ENCODE measurements at places on chromosomes 6 and 20. TPM values are rescaled to one million over a fixed set of nuclear protein-coding genes. Genes with fewer than 3 reads are reported as not detected.

Gene PTPRT
- not detected for total RNA-seq

Gene CNR1
- total RNA-seq = not detected

Gene FGD2
- 2.1 TPM for total RNA-seq

Gene GINS1
- 28.8 TPM for total RNA-seq

Gene MEI4
- not detected for total RNA-seq

Gene MRAP2
- not detected for total RNA-seq

Gene DYNLT2
- total RNA-seq = 2.5 TPM

Gene PI16
- 15.1 TPM for total RNA-seq

Gene PPIL4
- 20.1 TPM for total RNA-seq

Gene XKR7
- 0.05 TPM for total RNA-seq

Gene OR2B3
- not detected for total RNA-seq

Gene OPRM1
- not detected for total RNA-seq

Gene ABHD16B
- not detected for total RNA-seq

Gene TRIM27
- total RNA-seq = 66.6 TPM

GRCh38 chr6:11460837-11461661 lies 76.5 kb upstream of the TMEM170B start:
- no peak for DNase-seq
- no peaks in the 10 kb centered on the region for H3K36me3 ChIP-seq
- H3K27ac ChIP-seq = no peak overlapping the region

GRCh38 chr6:135393289-135393688 lies 104.3 kb downstream of the AHI1 start:
- no peaks in the 10 kb centered on the region for H3K4me1 ChIP-seq
- H3K27ac ChIP-seq = no peak overlapping the region
- no peaks in the 10 kb centered on the region for H3K36me3 ChIP-seq
- DNase-seq = no peak
- no peaks in the 10 kb centered on the region for H3K27me3 ChIP-seq
- H3K4me3 ChIP-seq = no peak overlapping the region

- H3K4me3 ChIP-seq = no peak overlapping the region
- no peak overlapping the region for H3K27ac ChIP-seq
- no peaks in the 10 kb centered on the region for H3K36me3 ChIP-seq
Observed at GRCh38 chr6:48733581-48733980, 622.6 kb upstream of the PTCHD4 start.

DNA sequence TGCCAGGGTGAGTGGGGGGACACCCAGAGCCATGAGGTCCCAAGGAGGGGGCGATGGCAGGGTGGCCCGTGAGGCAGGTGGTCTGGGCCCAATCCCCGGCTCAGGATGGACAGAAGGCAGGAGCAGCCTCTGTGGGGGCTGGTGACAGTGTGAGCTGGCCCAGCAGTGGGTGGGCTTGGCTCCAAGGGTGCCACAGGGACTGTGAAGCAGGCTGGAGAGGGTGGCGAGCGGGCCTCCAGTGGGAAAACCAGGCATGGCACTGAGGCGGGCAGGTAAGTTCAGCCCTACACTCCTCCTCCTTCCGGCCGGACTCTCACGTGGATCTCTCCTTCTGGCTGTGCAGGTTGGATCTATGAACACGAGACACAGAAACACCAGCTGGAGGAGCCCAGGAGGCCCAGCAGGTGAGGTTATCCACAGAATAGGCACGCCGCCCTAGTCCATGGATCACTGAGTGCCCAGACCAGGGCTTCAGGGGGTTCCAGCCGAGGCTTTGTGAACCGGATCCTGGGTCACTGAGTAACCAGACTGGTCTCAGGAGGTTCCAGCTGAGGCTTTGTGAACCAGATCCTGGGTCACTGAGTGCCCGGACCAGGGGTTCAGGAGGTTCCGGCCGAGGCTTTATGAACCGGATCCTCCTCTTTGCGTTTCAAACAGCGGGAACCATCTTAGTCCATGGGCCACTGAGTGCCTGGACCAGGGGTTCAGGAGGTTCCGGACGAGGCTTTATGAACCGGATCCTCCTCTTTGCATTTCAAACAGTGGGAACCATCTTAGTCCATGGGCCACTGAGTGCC lies 76.4 kb upstream of the BHLHE23 start:
- DNase-seq = no peak
- peaks cover 5% of the 10 kb centered on the region for H3K27me3 ChIP-seq
- H3K36me3 ChIP-seq = no peaks in the 10 kb centered on the region
- no peak overlapping the region for H3K4me3 ChIP-seq
- no peaks in the 10 kb centered on the region for H3K4me1 ChIP-seq
- H3K27ac ChIP-seq = no peak overlapping the region

GRCh38 chr6:43980004-43980795 lies 147.1 kb downstream of the MRPL14 start:
- peaks cover 23% of the 10 kb centered on the region for H3K27me3 ChIP-seq
- H3K36me3 ChIP-seq = no peaks in the 10 kb centered on the region
- no peak for DNase-seq
- H3K4me1 ChIP-seq = no peaks in the 10 kb centered on the region
- H3K27ac ChIP-seq = no peak overlapping the region

- DNase-seq = no peak
- H3K36me3 ChIP-seq = no peaks in the 10 kb centered on the region
- no peak overlapping the region for H3K4me3 ChIP-seq
- H3K27me3 ChIP-seq = no peaks in the 10 kb centered on the region
Observed at GRCh38 chr6:33762713-33763112, 16.0 kb upstream of the IP6K3 start.

DNA sequence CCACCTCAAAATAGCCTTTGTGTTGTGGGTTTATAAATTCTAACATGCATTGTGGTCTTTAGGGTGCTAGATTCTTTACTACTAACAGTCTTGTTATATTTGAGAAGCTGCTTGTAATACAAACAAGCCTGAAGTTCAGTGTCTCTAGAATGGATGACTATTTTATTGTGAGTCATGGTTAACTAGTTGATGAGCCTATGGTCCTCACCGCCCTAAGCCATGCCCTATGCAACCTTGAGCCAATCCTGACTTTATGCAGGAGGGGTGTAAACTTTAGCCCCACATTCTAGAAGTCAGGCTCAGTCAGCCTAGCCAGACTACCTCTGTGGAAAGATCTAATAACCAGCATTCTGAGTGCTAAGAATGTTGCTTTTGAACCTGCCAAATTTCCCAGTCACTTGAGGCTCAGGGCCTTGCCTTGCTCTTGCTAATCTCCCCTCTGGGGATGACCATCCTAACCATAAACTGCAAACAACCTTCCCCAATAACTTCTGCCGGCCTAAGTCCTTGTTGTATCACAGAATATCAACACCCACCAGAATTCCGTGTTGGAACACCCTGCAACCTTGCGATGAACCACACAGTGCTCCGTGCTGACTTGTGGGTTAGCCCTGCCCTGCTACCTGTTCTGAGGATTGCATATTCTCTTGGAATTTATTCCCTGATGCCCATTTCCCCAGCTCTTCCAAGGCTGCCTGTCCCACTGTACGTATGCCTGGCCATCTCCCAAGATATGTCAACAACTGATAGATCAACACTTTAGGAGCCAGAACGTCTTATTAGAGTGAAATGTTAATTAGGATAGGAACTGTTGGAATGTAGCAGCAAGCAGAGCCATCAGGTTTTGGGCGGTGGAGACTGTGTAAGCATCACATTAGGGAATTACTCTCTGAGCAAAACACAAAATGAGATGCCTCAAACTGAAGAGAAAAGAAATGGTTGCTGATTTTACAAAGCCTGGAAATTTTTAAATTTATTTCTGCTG lies 71.7 kb upstream of the CEP85L start:
- no peaks in the 10 kb centered on the region for H3K27me3 ChIP-seq
- H3K4me1 ChIP-seq = peaks cover 77% of the 10 kb centered on the region
- H3K27ac ChIP-seq = no peak overlapping the region
- H3K4me3 ChIP-seq = no peak overlapping the region
- DNase-seq = no peak

GRCh38 chr6:156828280-156828703 lies 51.1 kb downstream of the ARID1B start:
- peaks cover 37% of the 10 kb centered on the region for H3K4me1 ChIP-seq
- no peak overlapping the region for H3K27ac ChIP-seq
- peaks cover 24% of the 10 kb centered on the region for H3K36me3 ChIP-seq
- no peaks in the 10 kb centered on the region for H3K27me3 ChIP-seq

- H3K4me1 ChIP-seq = peaks cover 8% of the 10 kb centered on the region
- H3K27me3 ChIP-seq = no peaks in the 10 kb centered on the region
- H3K4me3 ChIP-seq = no peak overlapping the region
- no peak for DNase-seq
- no peak overlapping the region for H3K27ac ChIP-seq
Observed at GRCh38 chr6:166389119-166389518, 6.4 kb upstream of the MPC1 start.

- H3K4me3 ChIP-seq = no peak overlapping the region
- no peaks in the 10 kb centered on the region for H3K36me3 ChIP-seq
- H3K27ac ChIP-seq = no peak overlapping the region
Observed at GRCh38 chr6:156544046-156544445, 233.1 kb upstream of the ARID1B start.

GRCh38 chr20:3082955-3083952 lies 1.3 kb downstream of the AVP start:
- H3K27me3 ChIP-seq = peaks cover 56% of the 10 kb centered on the region
- no peaks in the 10 kb centered on the region for H3K36me3 ChIP-seq
- DNase-seq = no peak
- H3K27ac ChIP-seq = no peak overlapping the region
- peaks cover 8% of the 10 kb centered on the region for H3K4me1 ChIP-seq

- no peak overlapping the region for H3K4me3 ChIP-seq
- DNase-seq = no peak
- H3K4me1 ChIP-seq = no peaks in the 10 kb centered on the region
- H3K27ac ChIP-seq = no peak overlapping the region
Observed at GRCh38 chr20:2281563-2281962, 14.2 kb upstream of the TGM3 start.

DNA sequence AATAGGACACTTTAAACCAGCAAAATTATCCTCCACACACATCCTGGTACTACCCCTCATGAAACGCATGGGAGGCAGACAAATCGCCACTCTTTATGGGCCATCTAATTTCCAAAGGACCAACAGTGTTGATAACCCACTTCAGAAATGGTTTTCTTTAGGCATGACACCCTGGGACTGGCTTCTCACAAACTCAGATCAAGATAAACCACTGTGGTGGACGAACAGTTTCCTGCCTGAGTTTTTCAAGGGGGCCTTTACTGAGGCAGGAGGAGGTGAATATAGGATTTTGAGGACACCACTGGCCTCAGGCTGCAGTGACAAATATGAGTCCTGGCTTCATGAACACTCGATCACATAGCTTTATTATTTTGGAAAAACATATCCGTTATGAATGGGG lies 26.0 kb downstream of the TRAM2 start:
- DNase-seq = no peak
- H3K36me3 ChIP-seq = peaks cover 2% of the 10 kb centered on the region
- H3K27me3 ChIP-seq = no peaks in the 10 kb centered on the region
- H3K4me3 ChIP-seq = no peak overlapping the region

DNA sequence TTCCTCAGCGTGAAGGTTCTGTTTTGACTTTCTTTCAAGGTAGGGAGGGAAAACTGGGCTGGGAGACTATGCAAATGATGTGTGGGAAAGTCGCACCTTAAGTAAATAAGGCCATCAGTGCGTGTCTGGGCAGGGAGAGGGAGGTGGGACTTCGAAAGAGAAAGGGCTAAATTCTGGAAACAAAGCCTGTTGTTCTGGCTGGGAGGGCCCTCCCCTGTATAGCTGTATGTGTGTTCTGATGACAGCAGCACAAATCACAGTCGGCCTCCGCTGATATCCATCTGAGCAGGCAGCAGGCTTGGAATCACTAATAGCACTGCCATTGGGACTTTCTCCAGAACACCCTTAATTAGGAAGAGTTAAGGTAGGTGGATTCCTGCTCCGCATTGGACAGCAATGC lies 19.2 kb downstream of the JAG1 start:
- no peak for DNase-seq
- no peak overlapping the region for H3K4me3 ChIP-seq
- H3K4me1 ChIP-seq = no peaks in the 10 kb centered on the region
- no peak overlapping the region for H3K27ac ChIP-seq
- H3K36me3 ChIP-seq = no peaks in the 10 kb centered on the region

GRCh38 chr6:56529594-56530191 lies 113.0 kb downstream of the DST start:
- H3K27me3 ChIP-seq = no peaks in the 10 kb centered on the region
- DNase-seq = no peak
- no peak overlapping the region for H3K27ac ChIP-seq
- no peak overlapping the region for H3K4me3 ChIP-seq
- H3K36me3 ChIP-seq = no peaks in the 10 kb centered on the region

DNA sequence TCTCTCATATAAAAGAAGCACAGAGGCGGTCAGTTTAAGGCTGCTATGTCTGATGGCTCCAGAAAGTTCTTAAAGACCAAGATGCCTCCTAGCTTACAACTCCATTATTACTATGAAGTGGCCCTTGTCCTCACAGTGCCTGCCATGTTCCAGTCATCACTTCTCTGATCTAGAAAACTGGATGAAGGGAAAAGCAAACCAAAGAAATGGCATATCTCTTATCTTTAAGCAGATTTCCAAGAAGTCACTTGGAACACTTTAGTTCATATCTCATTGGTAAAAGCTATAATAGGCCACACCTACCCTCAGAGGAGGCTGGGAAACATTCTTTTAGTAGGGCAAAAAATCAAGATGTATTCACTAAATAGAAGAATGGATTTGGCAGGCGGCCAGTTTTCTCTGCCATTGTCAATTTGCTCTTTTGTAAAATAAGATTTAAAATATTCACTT lies 289.6 kb downstream of the TBC1D7 start:
- H3K27me3 ChIP-seq = peaks cover 7% of the 10 kb centered on the region
- H3K4me1 ChIP-seq = no peaks in the 10 kb centered on the region
- no peak overlapping the region for H3K4me3 ChIP-seq
- no peaks in the 10 kb centered on the region for H3K36me3 ChIP-seq
- no peak overlapping the region for H3K27ac ChIP-seq

GRCh38 chr20:3350422-3350821 lies 57.0 kb downstream of the DNAAF9 start:
- H3K4me1 ChIP-seq = no peaks in the 10 kb centered on the region
- no peak overlapping the region for H3K4me3 ChIP-seq
- no peak for DNase-seq
- H3K36me3 ChIP-seq = no peaks in the 10 kb centered on the region

- H3K27me3 ChIP-seq = no peaks in the 10 kb centered on the region
- H3K4me3 ChIP-seq = no peak overlapping the region
- no peaks in the 10 kb centered on the region for H3K36me3 ChIP-seq
- DNase-seq = no peak
Observed at GRCh38 chr20:19909725-19910124, 107.4 kb upstream of the NAA20 start.

GRCh38 chr20:19047040-19047950 lies 165.1 kb upstream of the SLC24A3 start:
- DNase-seq = no peak
- no peaks in the 10 kb centered on the region for H3K4me1 ChIP-seq
- no peaks in the 10 kb centered on the region for H3K27me3 ChIP-seq
- H3K36me3 ChIP-seq = no peaks in the 10 kb centered on the region

DNA sequence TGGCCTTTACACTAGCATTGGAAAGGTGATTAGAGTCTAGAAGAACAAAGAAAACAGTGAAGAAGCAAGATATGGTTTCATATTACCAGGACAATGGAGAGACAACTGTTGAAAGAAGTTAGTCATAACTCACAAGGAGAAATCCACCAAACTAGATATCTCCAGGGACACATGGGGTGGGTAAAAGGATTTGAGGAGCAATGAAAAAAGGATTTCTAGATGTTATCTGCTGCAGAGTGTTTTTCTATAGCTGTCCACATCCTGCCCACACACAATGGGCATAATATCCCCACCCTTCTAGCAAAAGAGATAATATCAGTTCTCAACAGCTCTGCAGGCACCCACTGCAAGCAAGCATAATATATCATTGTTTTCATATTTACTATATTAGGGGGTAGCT lies 303.1 kb downstream of the HAO1 start:
- no peaks in the 10 kb centered on the region for H3K27me3 ChIP-seq
- H3K36me3 ChIP-seq = no peaks in the 10 kb centered on the region
- H3K4me1 ChIP-seq = no peaks in the 10 kb centered on the region
